Stimulated activated CD8-positive, alpha-beta memory T cell treated with anti-CD3 and anti-CD28 coated beads, Interleukin-12 subunit alpha, Interleukin-12 subunit beta, amount 100 ng/mL, for 1 hour (primary cell): ENCODE measurements at places on chromosomes 11 and 22.

GRCh38 chr22:41237707-41238569 lies 2.8 kb downstream of the CHADL start:
- DNase-seq, result peak; percentile 53

DNA sequence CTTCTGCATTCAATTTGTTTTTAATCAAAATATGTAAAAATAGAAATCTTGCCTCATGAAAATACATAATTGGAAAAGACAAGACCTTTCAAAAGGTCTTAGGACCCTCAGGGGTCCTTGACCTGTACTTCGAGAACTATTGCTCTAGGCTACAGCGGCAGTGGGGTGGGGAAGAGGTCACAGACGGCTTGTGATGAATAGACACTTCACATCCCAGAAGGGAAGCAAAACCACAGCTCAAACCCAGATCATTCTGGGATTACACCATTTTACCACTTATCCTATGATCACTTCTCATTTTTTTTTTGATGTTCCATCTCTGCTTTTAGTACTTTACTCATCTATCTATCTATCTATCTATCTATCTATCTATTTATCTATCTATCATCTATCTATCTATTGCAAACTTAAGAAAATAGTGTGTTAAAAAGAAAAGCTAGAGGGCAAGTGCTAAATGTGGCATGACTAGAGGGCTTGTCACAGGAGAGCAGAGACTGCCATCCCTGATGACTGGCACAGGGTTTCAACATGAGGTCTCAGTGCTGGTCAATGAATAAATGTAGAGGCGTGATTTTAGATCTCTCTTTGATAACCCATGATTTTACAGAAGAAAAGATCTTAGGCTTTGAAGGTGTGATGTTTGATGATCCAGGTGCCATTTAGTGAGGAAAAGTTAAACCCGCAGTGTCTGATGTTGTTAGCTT lies 37.1 kb downstream of the RNF141 start:
- DNase-seq, result no peak

DNA sequence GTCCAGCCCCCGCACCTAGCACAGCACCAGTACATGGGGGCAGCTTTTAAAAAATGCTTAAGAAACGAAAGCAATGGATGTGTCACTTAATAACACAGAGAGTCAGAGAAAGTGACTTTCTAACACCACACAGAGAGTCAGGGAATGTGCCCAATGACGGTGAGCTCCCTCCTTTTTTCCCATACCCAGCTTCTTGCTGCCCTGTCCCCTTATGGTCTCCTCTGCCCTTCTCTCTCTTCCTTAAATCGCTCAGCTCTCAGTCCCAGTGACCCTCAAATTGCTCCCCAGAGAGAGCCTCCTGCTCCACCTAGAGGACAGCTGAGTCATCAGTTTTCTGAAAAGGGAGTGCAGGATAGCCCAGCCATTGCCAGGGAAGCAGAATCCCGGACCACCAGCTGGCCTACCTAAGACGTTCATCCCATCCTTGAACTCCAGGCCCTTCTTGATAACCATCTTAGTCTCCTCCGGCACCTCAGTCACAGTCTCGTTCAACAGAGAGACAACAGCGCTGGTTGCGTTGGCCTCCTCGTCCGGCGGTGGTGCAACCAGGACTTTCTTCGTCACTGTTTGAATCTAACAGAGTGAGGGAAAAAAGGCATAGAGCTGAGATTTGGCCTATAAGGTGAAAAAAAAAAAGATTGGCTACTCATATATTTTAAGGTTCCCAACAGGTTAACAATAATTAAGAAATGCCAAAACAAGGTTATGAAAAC lies 113.5 kb downstream of the SLC1A2 start:
- peak; percentile 19 for DNase-seq

DNA sequence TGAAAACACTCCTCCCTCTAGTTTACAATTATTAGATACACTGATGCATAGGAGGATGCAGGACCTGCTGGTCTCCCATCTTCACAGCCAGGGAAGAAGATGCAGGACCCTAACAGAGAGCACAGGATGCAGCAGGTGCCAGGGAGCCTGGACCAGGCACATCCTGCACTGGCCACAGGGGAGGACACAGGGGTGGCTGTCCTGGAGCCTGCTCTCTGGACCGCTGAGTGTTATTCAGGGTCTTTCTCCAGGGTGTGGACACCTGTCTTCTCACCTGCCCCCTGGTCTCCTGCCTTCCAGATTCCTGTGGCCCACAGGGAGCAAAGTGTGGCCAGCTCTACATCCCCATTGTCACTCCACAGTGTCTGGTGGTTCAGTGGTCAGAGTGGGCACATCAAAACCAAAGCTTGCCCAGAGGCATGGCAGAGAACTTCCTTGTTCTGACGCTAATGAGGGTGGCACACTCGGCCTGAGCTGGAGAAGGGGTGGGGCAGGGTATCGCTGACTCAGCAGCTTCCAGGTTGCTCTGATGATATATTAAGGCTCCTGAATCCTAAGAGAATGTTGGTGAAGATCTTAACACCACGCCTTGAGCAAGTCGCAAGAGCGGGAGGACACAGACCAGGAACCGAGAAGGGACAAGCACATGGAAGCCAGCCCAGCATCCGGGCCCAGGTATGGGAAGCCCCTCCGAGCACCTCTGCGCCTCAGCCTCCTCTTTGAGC lies at the start of gene APOBEC3A:
APOBEC3A (plus strand) TSS at position 564 of the 725 bp plus-strand sequence; CDS start at position 647, 83 bp downstream.
- no peak for DNase-seq

- no peak for DNase-seq
Observed at GRCh38 chr11:95556342-95557163, 233.0 kb downstream of the FAM76B start.

GRCh38 chr11:5059391-5059790 lies at the start of gene OR52E2:
Gene OR52E2 (minus strand): TSS chr11:5059627. CDS start chr11:5059627, 0 bp downstream.
- no peak for DNase-seq
